ENCODE measurements at places on chromosomes 7 and 10.

GRCh38 chr7:119733127-119733879, 539.7 kb upstream of the KCND2 start:
- DNase-seq, result no peak
- H3K27me3 ChIP-seq, result no peaks in the 10 kb centered on the region
- H3K27ac ChIP-seq, result no peak overlapping the region
- no peaks in the 10 kb centered on the region for H3K36me3 ChIP-seq
- no peak overlapping the region for H3K4me3 ChIP-seq
- H3K4me1 ChIP-seq, result no peaks in the 10 kb centered on the region

DNA sequence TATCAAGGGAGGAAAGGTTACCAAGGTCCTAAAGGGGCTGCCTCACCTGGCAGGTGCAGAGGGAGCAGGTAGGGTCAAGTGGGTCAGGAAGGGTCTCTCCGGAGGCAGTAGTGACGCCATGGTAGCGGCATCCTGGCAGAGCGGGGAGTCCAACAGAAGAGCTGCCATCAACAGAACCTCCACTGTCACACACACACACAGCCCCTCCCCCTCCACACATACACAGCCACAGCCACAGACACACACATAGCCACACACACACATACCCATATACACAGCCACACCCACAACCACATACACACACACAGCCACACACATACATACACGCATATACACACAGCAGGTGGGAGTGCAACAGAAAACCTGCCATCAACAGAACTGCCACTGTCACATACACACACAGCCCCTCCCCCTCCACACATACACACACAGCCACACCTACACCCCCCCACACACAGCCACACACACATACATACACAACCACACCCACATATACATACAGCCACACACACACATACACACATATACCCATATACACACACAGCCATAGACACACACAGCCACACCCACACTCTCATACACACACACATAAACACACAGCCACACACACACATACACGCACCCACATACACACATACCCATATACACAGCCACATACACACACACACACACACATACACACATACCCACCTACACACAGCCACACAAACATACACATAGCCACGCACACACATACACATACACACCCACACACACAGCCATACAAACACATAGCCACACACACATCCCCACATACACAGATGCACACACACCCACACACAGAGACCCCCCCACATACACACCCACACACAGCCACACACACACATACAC, 23.1 kb downstream of the KCP start:
- peaks cover 4% of the 10 kb centered on the region for H3K27me3 ChIP-seq
- H3K4me3 ChIP-seq, result no peak overlapping the region
- H3K36me3 ChIP-seq, result no peaks in the 10 kb centered on the region
- no peak overlapping the region for H3K27ac ChIP-seq

DNA sequence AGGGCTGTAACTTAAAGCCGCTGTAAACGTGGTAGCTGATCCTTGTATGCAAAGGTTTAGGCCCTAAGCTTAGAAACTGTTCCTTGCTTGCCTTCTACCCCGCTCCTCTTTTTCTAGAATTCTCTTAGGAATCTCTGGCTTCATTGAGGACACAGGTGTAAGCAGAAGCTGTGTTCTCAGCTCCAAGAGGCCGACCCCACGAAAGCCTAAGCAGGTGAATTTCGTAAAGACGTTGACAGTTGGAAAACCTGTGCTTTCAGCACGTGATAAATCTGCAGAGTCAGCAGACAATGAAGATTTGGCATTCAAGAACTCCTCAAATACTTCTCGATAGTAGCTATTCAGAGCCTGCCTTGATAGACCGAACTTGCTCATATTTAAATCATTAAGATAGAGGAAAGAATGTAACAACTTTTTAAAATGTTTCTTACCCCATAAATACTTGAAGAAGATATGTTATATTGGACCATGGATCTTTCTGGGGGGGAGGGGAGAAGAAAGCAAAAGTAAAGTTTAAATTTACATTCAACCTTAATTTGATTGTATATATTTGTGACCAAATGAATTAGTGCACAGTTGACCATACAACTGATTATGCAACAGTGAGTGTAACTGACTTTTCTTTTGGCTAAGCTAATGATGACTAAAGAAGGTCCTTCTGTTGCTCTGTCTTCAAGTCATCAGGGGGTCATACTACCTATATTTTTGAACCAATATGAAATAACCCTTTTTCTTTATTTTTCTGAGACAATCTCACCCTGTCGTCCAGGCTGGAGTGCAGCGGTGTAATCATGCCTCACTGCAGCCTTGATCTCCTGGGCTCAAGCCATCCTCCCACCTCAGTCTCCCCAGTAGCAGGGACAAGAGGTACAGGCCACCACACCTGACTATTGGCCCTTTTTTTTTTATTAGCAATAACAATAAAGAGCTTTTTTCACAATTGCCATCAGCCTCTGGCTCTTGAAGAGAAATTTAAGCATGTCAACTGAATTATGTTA, 1.2 kb upstream of the GDI2 start:
- H3K4me1 ChIP-seq, result no peaks in the 10 kb centered on the region
- H3K27me3 ChIP-seq, result no peaks in the 10 kb centered on the region
- H3K27ac ChIP-seq, result peak overlapping the region; percentile 97
- no peaks in the 10 kb centered on the region for H3K36me3 ChIP-seq
- peak overlapping the region; percentile 89 for H3K4me3 ChIP-seq

- no peaks in the 10 kb centered on the region for H3K36me3 ChIP-seq
These were observed 6.6 kb downstream of the LRRC18 start for GRCh38 chr10:48932831-48933664.

DNA sequence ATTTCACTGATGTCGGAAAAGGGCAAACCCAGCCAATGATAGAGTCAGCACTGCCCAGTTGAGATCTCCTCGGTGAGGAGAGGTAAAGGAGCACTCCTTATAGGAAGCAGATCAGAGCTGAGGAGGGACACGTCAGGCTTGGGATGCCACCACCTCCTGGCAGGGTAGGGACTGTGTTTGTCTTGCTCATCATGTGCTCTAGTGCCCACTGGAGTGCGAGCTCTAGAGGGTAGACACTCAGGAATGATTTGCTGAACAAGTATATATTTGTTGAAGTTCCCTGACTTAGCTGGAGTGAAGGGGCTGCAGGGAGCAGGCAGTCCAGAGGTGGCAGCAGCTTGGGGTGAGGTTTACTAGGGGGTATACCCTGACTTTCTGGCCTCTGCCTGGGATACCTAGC, 146.5 kb downstream of the NOC3L start:
- no peaks in the 10 kb centered on the region for H3K36me3 ChIP-seq
- no peak overlapping the region for H3K4me3 ChIP-seq
- H3K27me3 ChIP-seq, result no peaks in the 10 kb centered on the region
- no peak overlapping the region for H3K27ac ChIP-seq
- H3K4me1 ChIP-seq, result no peaks in the 10 kb centered on the region

DNA sequence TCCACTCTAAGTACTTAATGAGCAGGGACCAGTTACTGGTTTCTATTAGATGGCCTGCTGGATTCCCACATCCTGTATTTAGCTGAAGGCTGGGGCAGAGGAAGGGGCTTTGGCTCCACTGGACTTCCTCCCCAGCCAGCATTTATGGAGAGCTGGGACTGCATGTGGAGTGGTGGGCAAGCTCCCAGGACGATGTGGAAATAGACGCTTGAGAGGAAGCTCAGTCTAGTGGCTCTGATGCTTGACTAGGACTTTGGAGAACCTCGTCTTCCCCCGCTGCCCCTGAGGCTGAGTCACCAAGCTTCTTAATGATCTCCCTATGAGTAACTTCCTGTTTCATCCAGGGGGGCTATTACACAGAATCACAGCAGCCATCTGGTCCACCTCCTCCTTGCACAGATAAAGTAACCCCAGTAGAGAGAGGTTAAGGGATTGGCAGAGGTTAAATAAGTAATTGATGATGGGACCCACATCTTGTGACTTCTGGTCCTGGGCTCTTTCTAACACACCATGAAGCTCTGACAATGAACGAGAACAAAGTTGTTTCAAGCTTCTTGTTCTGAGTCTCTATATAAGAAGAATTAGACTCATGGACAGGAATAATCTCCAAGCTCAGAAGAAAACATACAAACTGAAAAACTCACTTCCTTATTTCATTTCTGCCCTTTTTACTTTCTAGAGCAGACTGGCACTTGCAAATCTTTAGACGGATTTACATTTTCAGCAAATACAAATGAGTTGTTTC, 126.2 kb downstream of the PRPF18 start:
- no peak overlapping the region for H3K4me3 ChIP-seq
- no peaks in the 10 kb centered on the region for H3K36me3 ChIP-seq
- no peaks in the 10 kb centered on the region for H3K27me3 ChIP-seq
- DNase-seq, result no peak
- H3K4me1 ChIP-seq, result peaks cover 4% of the 10 kb centered on the region
- no peak overlapping the region for H3K27ac ChIP-seq

DNA sequence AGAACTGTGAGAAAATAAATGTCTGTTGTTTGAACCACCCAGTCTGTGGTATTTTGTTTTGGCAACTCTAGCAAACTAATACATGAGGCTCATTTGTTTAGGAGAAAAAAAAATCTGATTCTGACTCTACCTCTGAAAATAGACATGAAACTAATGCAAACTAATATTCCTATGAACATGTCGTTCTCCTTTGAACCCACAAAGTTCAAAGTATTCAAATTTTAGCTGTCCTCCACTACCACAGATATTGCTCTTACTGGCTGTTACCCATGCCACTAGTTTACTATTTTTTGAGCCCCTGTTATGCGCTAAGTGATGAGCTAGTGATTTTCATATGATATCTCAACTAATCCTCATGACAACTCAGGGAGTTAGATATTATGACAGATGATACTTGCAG, 58.8 kb upstream of the ZNF804B start:
- H3K36me3 ChIP-seq, result no peaks in the 10 kb centered on the region
- no peaks in the 10 kb centered on the region for H3K27me3 ChIP-seq
- no peak overlapping the region for H3K4me3 ChIP-seq
- H3K4me1 ChIP-seq, result no peaks in the 10 kb centered on the region
- no peak overlapping the region for H3K27ac ChIP-seq

DNA sequence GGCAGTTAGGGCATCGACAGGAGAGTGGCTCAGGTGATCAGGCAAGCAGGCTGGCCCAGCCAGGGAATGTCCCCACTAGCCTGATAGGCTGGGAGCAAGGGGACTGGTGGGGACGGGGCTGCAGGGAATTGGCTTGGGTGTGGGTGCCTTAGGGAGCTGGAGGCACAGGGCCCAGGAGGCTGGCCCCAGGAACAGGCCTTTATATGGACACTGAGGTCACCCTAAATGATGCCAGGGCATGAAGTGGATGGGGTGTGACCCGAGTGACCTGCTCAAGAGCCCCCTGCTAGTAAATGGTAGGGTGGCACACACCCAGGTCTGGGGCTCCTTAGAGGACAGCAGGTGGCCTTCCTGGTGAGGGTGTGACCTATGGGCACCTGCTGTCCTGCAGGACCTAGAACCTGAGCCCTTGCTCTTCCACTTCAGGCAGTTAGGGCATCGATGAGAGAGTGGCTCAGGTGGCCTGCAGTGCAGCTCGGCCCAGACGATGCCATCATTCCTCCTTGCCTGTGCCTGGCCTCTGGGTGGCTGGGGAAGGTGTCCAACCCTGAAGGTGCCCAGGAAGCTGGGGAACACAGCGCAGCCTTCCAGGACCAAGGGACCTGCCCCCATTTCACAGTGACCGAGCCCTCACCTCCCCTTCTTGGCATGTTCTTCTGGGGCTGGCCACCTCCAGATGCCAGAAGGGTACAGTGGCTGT, 51.7 kb upstream of the LEP start:
- H3K27me3 ChIP-seq, result no peaks in the 10 kb centered on the region
- no peaks in the 10 kb centered on the region for H3K36me3 ChIP-seq
- DNase-seq, result no peak
- no peak overlapping the region for H3K4me3 ChIP-seq

- H3K27me3 ChIP-seq, result no peaks in the 10 kb centered on the region
- no peaks in the 10 kb centered on the region for H3K4me1 ChIP-seq
- no peak overlapping the region for H3K4me3 ChIP-seq
- no peaks in the 10 kb centered on the region for H3K36me3 ChIP-seq
- no peak for DNase-seq
These were observed 263.3 kb upstream of the KLF6 start for GRCh38 chr10:4048236-4048864.

- no peaks in the 10 kb centered on the region for H3K36me3 ChIP-seq
- H3K27me3 ChIP-seq, result no peaks in the 10 kb centered on the region
- no peaks in the 10 kb centered on the region for H3K4me1 ChIP-seq
- DNase-seq, result no peak
- H3K4me3 ChIP-seq, result no peak overlapping the region
These were observed 8.8 kb upstream of the RHOBTB1 start for GRCh38 chr10:60952846-60953220.

DNA sequence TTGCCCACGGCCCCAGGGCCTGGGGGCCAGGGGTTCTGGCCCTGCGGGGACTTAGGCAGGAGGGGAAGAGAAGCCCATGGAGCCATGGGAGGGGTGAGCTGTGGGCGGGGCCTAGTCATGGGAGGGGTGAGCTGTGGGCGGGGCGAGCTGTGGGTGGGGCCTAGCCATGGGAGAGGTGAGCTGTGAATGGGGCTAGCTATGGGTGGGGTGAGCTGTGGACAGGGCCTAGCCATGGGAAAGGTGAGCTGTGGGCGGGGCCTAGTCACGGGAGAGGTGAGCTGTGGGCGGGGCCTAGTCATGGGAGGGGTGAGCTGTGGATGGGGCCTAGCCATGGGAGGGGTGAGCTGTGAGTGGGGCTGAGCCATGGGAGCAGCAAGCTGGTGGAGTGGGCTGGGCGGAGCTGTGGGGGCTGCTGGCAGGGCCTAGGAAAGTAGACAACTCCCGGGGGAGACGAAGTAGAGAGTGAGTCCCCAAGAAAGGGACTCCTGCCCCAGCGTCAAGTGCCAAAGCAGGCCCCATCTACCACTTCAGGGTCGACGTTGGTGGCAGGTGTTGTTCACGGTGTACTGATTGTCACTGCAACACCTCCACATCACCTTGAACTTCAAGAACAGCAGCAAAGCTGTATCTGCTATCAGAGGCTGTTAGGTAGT, 19.2 kb upstream of the TTYH3 start:
- H3K4me3 ChIP-seq, result no peak overlapping the region
- no peaks in the 10 kb centered on the region for H3K27me3 ChIP-seq
- peaks cover 16% of the 10 kb centered on the region for H3K4me1 ChIP-seq
- no peak overlapping the region for H3K27ac ChIP-seq

GRCh38 chr7:30931161-30931928, 19.7 kb downstream of the AQP1 start:
- H3K4me3 ChIP-seq, result no peak overlapping the region
- peak; percentile 12 for DNase-seq
- no peaks in the 10 kb centered on the region for H3K4me1 ChIP-seq
- no peak overlapping the region for H3K27ac ChIP-seq
- H3K27me3 ChIP-seq, result no peaks in the 10 kb centered on the region
- no peaks in the 10 kb centered on the region for H3K36me3 ChIP-seq

- no peak for DNase-seq
- no peaks in the 10 kb centered on the region for H3K27me3 ChIP-seq
- no peak overlapping the region for H3K27ac ChIP-seq
- H3K4me3 ChIP-seq, result no peak overlapping the region
- no peaks in the 10 kb centered on the region for H3K4me1 ChIP-seq
- H3K36me3 ChIP-seq, result no peaks in the 10 kb centered on the region
These were observed 105.2 kb upstream of the NEBL start for GRCh38 chr10:21002091-21002878.

- H3K36me3 ChIP-seq, result no peaks in the 10 kb centered on the region
- no peaks in the 10 kb centered on the region for H3K4me1 ChIP-seq
- DNase-seq, result no peak
- H3K4me3 ChIP-seq, result no peak overlapping the region
- no peak overlapping the region for H3K27ac ChIP-seq
- no peaks in the 10 kb centered on the region for H3K27me3 ChIP-seq
These were observed 60.7 kb upstream of the FOXK1 start for GRCh38 chr7:4621396-4621795.

All from breast epithelium (tissue), 4 donors.